ENCODE measurements at places on chromosomes 1 and 21. TPM values are rescaled to one million over a fixed set of nuclear protein-coding genes. Genes with fewer than 3 reads are reported as not detected.

- DNase-seq = no peak
Observed at GRCh38 chr1:24656046-24656445, 12.9 kb downstream of the SRRM1 start.

DNA sequence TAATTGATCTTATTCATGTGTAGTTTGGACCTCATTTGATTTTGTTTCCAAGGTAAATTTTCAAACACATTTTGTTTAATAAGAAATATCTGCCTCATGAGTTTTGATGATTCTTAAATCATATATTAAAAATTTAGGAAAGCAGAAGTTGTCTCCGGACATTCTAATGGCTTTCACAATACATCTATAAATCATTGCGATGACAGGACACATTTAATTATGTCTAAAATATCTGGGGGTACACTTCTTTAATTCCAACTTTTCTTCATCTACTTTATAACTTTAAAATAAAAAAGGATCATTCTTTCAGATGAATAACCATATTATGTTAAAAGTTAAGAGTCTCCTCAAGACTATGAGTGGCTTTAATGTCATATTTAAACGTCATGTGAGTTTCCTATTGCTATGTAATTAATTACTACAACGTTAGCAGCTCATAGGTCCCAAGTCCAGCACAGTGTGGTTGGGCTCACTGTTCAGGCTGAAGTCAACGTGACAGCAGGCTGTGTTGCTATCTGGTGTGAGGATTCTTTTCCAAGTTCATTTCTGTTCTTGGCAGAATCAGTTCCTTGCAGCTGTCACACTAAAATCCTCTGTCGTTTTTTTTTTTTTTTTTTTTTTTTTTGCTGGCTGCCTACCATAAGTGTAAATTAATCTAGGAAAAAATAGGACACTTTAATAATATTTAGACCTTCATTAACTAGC is 893.5 kb downstream of the LTN1 start:
- DNase-seq = no peak

DNA sequence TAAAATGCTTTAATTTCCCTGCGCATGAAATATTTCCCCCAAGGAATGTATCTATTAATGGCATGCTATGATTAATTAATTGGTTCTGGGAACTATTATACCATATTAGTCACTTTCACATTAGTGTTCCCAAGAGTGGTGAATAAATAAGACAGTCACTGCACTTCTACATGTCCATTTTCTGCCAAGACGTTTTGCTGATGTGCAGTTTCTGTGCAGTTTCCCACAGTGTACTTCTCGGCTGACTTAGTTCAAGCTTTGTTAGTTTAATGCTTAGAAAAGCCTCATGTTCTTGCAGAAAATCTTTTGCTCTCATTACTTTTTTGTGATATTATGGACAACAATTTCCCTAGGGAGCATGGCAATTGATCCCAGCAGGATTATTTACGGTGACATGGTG is 1014.5 kb downstream of the BRINP3 start:
- no peak for DNase-seq

DNA sequence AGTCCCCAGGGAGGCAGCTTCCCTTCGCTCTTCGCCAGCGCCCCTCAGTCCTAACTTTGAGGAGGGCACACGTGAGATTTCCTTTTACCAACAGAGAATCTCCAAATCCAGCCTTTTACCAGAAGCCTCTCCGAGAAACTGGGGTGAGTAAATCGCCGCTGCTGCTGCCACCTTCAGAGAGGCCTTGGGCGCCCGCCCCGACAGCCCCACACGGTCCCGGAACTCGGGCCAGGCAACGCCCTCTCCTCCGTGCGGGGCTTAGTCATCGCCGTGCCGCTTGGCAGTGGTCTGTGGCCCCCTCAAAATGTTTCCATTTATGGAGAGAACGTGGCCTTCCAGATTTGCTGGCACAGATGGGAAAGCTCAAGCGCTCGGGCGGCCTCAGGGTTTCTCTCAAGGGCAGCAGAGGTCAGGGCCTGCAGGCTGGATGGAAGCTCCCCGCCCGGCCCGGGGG is 41.4 kb upstream of the COL6A2 start:
- no peak for DNase-seq

Gene GUCA2B
- total RNA-seq = not detected

GRCh38 chr1:215863796-215864195 is 296.7 kb downstream of the KCTD3 start:
- no peak for DNase-seq
